NCI-H524 treated with DMSO at 0.1 percent for 48 hours (cell line): ENCODE measurements at places on chromosomes 12 and 14.
A peak's percentile ranks its signal among the peaks of the same experiment; 100 is the strongest.

GRCh38 chr14:71688576-71688975 is 243.7 kb upstream of the RGS6 start:
- DNase-seq = no peak

- no peak for DNase-seq
Measured at GRCh38 chr12:99522456-99522855, 125.1 kb upstream of the GARIN6 start.

DNA sequence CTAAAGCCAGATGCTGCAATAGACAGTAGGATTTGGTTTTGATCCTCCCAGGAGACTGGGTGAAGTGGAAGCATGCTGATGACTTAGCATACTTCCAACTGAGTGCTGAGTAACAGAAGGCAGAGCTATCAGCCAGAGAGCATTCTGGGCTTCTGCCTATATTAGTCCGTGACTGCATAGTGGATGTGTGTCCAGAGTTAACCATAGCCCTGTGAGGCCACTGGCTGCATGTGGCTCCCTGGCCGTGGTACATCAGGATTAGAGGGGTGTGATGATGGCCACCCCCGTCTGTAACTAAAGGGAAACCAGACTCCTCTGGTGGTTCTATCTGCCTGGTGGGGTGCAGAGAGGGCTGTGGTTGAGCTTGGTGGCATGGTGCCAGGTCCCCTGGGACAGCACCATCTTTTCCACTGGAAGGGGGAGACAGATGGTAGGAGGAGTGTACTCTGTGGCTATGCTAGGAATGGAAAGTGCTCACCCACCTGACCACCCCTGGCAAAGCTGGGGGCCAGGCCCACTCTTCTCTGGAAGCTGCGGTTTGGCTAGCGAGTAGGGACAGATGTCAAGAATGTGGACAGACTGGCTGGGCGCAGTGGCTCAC is 27.4 kb downstream of the ABCD4 start:
- DNase-seq = peak; percentile 99

DNA sequence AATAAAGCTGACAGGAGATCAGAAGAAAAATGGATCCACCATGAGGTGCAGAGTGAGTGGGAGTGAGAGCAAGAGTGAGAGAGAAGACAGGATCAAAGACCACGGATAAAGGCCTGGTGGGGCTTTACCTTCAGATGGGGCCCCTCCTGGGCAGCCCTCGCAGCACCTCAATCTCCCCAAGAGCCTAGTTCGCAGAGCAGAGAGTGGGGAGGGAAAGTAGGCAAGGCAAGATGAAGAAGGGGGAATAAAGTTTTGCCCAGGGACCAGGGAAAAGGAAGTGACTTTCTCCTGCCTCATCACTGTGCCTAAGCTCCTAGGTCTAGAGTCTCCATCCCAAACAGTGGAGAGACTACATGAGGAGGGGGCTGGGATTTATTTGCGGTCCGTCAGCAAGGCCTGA is 10.3 kb downstream of the OR10P1 start:
- DNase-seq = no peak

- no peak for DNase-seq
Measured at GRCh38 chr12:114750917-114751316, 66.9 kb upstream of the TBX3 start.

DNA sequence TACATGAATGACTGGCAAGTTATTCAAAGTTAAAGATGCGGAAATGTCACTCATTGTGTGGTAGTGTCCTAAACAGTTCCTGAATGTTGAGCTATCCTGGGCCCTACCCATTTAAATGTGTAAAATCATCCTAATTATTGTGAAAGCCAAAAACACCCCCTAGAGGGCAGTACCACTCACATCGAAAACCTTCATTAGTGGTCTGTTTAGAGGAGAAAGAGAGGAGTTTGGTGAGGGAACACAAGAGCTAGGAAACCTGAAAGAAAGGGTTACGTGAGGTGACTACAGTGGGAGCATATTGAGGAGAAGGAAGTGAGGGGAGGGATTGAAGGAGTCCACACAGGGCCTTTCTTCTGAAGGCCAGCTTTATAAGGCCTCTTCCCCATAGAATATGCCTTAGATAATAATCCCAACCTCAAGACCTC is 2.5 kb upstream of the TEP1 start:
- peak; percentile 64 for DNase-seq
